ENCODE measurements at places on chromosomes 2 and 18.

- no peak for DNase-seq
Measured at GRCh38 chr2:240343548-240343947, 91.9 kb upstream of the GPC1 start.

DNA sequence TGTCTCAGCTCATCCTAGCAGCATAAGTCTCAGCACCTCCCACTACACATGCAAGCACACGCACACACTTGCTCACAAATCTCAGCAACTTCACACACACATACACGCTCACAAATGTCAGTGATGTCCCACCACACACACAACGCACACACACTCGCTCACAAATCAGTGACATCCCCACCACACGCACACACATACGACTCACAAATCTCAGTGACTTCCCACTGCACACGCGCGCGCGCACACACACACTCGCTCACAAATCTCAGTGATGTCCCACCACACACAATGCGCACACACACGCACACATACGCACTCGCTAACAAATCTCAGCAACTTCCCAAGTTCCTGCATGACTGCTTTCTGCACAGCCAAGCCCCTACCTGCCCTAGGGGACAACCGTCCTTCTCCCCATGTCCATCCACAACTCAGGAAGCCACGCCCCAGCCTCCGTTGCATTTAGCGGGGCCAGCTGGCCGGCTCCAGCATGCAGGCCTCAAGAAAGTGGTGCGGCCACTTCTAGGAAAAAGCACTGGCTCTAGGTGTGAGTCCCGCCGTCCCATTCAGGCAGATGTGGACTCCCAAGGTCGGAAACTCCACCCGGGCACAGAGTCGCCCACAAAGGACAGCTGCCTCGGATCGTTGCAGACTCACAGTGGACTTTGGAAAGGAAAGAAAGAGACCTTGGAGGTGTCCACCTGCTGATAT lies 180.1 kb upstream of the SALL3 start:
- DNase-seq: no peak

GRCh38 chr2:72754628-72755320 lies 71.1 kb downstream of the EXOC6B start:
- no peak for DNase-seq

GRCh38 chr18:34915046-34915445 lies 126.2 kb upstream of the MAPRE2 start:
- no peak for DNase-seq

DNA sequence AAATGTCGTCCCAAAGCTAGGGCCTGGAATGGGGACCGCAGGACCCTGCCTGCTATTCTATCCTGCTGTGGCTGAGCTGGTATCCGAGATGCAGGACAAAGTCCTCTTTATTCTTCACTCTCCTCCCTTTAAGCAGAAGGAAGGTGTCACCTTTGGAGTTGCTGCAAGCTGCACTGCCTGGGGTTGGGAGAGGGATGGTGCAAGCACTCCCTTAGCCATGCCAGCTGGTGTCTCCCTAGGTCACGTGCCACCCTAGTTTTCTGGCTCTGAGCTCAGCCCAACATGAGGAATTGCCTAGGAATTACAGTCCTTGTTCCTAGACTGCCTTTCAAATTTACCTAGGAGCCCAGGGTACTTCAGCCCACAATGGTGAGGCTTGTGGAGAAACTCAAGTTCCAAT lies 21.4 kb upstream of the FAM228A start:
- DNase-seq: no peak

GRCh38 chr2:260507-261161 lies 3.2 kb downstream of the SH3YL1 start:
- DNase-seq: no peak
